ENCODE measurements at places on chromosomes 3 and 15. TPM values are rescaled to one million over a fixed set of nuclear protein-coding genes. Genes with fewer than 3 reads are reported as not detected.
A peak's percentile ranks its signal among the peaks of the same experiment; 100 is the strongest.

DNA sequence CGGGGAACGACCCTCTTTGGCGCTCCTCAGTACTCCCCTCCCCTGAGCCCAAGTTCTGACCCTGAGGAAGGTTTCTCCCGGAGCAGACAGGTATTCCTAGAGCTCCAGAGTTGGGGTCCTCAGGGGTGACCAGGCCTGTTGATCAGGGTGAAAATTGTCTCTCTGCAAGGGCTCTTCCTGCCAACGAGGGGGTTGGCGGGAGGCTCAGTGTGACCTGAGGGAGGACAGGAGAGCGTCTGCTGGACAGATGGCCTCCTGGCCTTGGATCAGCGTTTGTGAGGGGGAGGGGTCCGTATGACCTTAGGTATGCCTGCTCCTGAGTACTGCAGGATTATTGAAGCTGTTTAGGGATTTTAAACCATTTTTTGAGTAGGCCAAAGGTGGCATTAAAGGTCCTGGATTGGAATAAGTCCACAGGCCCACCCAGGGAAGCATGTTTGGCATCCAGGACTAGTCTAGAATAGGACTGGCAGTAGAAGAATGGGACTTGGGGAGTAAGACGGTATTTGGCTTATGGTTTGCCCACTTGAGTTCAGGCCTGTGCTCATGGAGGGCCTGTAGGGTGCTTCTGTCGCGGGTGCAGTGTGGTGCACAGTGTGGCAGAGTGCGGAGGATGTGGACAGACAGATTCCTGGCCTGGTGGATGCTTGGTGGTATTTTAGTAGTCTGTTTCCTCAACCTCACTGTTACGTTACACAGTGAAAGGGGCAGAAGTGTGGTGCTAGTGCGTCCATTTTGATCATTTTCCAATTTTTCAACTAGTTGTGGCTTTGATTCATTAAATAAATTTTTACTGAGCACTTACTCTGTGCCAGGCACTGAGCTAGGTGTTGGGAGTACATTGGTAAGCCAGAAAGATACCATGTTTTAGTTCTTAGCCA, 959 bp downstream of the ZNF592 start:
- peak; percentile 34 for DNase-seq

DNA sequence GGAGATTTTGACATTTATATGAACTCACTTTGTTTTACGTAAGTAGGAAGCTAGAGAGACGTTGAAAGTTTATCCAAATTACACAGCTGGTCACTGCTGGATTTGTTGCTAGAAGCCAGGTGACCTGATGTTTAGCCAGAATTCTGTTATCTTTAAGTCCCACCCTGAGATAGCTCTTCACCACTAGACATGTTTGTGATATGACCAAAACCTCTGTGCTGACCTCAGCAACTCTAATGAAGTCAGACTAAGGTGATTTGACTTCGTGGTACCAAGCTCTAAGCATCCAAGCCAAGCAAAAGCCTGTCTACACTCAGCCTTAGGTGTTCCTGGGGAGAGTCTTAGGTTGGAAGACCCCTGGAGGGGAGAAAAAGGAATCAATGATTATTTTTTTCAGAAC, 102.4 kb downstream of the ARRDC4 start:
- peak; percentile 15 for DNase-seq

GRCh38 chr3:35263477-35263876, 375.8 kb upstream of the ARPP21 start:
- DNase-seq: no peak

DNA sequence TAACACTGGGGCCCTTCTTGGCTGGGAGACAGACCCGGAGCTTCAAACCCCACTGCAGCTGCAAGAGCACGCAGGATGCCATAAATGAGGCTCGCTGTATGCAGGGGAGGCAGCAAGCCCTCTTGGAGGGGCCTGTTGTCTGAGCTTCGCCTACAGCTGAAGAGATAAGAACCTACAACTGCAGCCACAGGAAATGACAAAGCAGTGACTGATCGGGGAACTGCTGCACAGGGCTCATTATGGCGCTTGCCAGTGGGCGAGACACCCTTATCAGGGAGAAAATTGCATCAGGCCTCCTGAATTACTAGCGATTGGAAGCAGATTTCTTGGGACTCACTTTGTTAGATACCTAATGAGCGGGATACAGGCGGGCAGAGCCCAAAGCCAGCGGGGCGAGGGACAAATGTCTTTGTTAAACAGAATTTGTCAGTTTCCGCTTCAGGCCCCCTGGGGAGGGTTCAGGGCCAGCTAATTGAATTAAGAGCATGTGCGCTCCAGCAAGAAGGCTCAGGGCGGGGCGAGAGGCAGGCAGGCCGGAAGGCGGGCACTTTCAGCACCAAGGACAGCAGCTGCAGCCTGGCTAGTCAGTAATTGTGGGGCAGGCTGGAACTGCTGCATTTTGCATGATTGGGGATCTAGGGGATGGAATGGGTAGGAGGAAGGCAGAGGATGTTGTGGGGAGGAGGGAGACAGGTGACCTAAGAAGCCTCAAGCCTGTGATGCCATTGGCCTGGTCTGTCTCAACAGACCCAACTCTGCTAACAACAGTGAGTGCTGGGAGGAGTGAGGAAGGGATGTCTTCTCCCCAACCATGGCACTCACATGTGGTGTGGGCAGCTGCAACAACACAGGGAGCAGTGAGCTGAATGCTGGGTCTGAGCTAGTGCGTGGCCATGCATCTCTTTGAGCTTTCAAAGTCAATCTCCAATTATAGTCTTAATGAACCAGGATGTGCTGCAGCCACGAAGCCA, 55.3 kb downstream of the CCDC33 start:
- DNase-seq: peak; percentile 94

DNA sequence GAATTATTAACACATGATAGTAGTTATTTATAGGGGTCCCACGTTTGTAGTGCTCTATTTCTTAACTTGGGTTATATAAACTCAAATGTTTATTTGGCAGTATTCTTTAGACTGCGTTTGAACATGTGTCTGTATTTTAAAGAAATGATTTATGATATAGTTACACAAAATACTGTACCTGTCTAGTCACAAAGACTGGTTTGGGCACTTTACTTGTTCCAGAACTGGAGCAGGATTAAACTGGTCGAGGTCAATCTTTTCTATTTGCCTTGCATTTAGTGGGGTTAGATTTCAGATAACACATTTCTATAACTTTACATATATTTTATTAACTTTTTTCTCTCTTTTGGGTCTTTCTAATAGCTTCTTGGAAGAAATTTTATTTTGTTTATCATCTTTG, 39.5 kb downstream of the HACD3 start:
- no peak for DNase-seq

SAMD7 gene
- total RNA-seq: not detected

SMCO1 gene
- total RNA-seq: not detected

Data from fibroblast of the aortic adventitia (primary cell).